ENCODE measurements at places on chromosomes 12 and 14.
A peak's percentile ranks its signal among the peaks of the same experiment; 100 is the strongest.

- no peak for DNase-seq
Observed at GRCh38 chr12:59499774-59500173, 96.1 kb upstream of the SLC16A7 start.

DNA sequence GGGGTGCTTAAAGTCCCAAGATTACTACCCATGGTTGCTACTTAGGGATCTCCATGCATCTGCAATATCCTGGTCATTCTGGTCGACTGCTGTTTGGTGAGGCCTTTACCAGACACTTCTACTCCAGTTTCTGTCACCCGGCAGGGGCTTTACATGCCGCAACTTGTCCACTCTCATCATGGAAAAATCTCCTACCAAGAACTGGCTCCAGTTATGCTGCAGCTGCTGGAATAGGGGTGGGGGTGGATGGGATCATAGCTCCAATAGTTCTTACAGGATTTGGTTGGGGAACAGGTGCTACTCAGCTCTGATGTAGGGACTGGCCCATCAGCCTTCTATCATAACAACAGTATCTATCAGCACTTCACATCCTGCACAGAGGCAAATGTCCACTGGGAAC lies 51.6 kb downstream of the SPTB start:
- no peak for DNase-seq

- DNase-seq: no peak
Observed at GRCh38 chr14:81454572-81455218, 54.6 kb upstream of the STON2 start.

DNA sequence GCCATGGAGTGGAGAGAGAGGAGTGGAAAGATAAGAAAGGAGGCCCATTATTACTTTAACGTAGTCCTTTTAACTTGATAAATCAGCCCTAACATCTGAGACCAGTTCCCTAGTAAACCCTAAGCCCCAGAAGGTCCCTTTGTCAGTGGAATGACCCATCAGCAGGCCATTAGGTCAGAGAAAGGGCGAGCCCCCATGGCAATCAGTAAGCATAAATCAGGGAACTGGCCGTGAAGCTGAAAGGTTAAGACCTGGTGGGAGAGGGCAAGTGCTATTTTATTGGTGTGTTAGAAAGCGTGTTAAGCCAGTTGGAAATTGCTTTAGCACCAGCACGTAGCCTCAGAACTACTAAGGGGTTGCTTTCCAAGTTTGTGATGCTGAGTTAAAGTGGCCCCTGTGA lies 708.0 kb downstream of the BCL11B start:
- DNase-seq: no peak

GRCh38 chr14:94544726-94545125 lies 16.5 kb upstream of the SERPINA4 start:
- no peak for DNase-seq

DNA sequence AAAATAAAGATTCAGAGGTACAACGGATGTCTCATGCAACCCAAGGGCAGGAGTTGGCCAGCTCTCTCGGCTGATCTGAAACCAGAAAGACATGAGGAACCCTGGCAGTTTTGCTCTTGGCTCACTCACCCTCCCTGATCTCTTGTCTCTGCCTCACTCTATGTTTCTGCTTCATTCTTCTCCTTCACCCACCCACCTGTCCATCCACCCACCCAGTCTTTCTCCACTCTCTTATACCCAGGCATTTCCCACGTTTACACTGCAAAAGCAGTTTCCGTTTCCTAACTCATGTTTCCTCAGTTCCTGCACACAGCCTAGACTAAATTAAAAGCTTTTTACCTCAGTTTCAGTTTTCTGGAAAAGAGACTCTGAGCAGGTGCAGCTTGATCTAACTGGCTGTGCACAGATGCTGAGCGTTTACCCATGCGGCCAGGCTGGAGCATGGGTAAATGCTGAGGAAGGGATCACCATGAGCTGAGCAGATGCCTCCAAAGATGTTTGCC lies 157.6 kb downstream of the PRKCH start:
- DNase-seq: no peak

DNA sequence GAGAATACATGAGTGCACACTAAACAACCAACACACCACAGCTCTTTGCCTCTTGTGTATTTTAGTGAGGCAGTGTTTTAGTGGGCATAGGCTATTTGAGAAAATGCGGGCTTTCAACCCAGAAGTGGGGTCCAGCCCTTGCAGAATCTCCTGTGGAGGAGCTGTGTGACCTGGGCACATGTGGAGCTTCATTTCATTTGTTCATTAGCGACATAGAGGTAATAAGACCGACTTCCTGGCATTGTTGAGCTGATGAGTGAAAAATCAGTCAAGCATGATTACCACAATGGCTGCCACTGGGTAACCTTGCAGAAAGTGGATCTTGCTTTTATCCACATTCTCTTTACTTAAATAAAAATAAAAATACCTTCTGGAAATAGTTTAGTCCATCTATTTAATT lies 923.5 kb downstream of the BCL11B start:
- no peak for DNase-seq

DNA sequence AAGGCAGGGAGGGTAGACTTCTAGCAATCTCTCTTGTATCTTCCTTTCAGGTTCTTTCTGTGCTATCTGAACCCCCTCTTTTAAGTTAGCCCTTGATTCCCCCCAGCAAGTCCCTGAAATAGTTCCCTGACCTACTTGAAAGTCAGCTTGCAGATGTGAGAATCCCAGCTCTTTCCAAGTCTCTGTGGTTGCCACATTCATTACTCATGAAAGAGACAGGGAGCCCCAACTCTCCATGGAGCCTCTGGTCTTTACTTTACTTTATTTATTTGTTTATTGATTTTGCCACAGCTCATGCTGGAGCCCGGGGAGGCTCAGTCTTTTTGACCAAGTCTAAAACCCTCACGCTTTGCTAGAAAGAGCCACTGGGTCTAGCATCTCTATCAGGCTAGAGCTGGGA lies 193.6 kb upstream of the FAR2 start:
- no peak for DNase-seq

- DNase-seq: no peak
Observed at GRCh38 chr14:76081642-76082041, 70.1 kb upstream of the GPATCH2L start.

DNA sequence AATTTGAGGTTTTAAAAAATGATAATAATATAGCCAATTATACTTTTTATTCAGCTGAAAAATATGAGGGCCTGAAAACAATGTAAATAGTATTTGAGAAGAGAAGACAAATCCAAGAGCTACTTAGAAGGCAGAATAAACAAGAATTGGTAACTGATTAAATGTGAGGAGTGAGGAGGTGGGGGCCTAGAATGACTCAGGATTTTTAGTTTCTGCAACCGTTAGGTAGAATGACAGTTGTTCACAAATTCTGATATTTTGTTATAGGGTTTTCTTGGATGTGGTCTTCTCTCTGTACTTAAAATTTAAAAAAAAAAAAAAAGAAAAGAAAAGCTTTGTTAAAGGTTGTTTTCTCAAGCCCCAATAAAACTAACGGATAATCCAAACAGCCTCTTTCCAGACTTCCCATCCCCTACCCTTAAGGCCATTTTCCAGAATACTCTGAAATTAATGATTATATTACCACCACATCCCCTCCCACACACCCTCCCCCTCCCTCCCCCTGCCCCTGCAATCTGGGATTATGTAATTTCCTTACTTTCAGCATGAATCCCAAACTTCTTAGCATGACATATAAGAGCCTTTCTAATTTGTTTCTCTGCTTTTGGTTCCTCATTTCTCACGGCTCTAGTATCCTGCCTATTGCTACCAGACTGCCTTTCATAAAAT lies 50.4 kb downstream of the LRP6 start:
- DNase-seq: no peak

- DNase-seq: no peak
Observed at GRCh38 chr14:21978184-21978998, 304.8 kb upstream of the OR4E1 start.

GRCh38 chr12:99427104-99427503 lies 220.4 kb upstream of the GARIN6 start:
- DNase-seq: no peak

- no peak for DNase-seq
Observed at GRCh38 chr14:96962337-96962736, 165.2 kb downstream of the VRK1 start.

DNA sequence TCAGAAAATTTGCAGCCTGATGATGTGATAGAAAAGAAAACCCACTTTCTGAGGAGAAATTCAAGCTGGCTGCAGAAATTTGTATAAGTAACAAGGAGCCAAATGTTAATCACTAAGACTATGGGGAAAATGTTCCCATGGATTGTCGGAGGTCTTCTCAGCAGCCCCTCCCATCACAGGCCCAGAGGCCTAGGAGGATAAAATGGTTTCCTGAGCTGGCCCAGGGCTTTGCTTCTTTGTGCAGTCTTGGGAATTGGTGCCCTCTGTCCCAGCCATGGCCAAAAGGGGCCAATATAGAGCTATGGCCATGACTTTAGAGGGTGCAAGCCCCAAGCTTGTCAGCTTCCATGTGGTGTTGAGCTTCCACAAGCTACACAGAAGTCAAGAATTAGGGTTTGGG lies 335.9 kb downstream of the ATP23 start:
- DNase-seq: no peak

- DNase-seq: no peak
Observed at GRCh38 chr12:71655495-71655894, 8.2 kb downstream of the ZFC3H1 start.

DNA sequence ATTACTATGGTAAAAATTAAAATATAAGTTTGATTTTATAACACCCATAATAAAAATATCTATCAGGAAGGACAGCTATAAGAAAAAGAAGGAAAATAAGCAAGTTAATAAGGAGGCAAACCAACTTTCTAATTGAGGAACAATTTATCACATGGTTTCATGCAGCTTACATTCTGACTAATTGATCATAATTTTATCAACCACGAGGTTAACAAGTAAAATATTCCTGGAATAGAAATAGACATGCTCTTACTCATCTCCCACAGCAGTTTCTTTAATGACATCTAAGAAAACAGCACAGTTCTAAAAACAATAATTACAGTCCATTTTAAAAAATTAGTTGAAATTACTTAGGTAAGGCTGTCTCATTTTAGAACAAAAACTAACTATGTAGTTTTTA lies 130.8 kb upstream of the KRR1 start:
- DNase-seq: no peak

DNA sequence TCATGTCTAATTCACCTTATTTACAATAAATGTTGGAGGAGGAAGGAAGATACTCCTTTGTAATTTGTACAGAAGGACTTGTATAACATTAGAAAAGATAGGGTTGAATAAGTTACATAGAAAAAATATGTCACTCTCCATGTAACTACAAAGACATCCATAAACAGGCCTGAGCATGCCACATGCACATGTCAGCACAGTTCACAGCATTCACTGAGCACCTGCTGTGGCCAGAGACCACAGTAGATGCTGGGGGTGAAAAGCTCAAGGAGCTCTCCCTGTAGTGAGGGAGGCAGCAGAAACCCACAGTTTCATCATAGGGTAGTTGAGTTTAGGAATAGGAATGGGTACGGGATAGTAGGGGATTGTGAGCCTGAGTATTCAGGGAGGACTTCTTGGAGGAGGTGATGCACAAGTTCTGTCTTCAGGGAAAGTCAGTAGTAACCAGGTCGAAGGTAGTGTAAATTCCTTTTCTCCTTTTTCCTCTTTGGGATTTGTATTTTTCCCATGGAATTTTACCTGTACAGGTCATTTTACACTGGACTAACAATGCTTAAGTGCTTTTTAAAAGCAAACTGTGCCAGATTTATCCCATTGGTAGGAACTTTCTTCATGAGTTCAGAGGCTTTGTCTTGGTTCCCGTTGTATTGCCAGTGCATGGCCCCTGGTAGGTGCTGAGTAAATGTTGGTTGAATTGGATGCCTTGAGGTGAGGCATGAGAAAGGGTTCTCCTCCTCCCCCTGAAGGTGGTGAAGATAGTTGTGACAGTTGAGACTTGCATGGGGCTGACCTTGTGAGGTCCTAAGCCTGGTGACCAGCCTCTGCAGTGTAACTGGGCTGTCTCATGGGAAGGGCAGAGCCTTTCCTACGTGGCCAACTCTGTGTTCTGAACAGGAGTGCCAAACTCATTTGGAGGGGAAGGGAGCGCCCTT lies 20.2 kb downstream of the PRKCH start:
- DNase-seq: no peak

DNA sequence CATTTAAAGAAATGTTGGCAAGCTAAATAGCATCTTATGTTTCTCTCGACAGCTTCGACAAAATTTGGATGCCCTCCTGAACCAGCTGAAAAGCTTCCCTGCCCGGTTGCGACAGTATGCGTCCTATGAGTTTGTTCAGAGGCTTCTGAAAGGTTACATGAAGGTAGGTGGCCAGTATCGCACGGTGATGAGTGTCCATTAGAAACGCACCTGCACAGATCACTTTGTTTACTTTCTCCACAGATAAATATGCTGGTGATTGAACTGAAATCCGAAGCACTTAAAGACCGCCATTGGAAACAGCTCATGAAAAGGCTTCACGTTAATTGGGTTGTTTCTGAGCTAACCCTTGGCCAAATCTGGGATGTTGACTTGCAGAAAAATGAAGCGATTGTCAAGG lies 36.5 kb downstream of the DYNC1H1 start:
- DNase-seq: no peak

DNA sequence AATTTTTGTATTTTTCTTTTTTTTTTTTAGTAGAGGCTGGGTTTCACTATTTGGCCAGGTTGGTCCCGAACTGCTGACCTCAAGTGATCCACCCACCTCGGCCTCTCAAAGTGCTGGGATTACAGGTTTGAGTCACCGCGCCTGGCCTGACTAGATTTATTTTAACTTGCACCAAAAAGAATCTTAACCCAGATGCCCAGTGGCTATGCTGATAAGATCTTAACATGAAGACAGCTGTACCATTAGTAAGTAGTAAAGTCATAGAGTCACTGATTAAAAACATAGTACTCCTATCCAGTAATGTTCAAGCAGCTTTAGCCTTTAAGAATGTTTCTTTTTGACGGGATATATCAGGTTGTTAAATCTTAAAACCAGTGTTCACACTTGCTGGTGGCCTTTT lies 1061.8 kb upstream of the FLRT2 start:
- no peak for DNase-seq

- no peak for DNase-seq
Observed at GRCh38 chr12:43167691-43168090, 384.3 kb downstream of the ADAMTS20 start.

GRCh38 chr12:124493809-124494750 lies 73.3 kb downstream of the NCOR2 start:
- DNase-seq: no peak

DNA sequence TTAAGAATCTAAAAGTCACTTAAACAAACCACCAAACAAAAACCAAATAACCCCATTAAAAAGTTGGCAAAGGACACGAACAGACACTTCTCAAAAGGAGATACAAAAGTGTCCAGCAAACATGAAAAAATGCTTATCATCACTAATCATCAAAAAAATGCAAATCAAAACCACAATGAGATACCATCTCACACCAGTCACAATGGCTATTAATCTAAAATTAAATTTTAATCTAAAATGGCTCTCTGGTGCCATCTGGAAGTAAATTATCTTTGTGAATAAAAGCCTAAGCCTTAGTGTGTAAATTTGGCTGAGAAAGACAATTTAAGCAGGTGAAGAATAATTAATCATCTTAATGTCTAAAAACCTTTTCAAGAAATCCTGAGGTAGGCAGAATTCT lies 204.5 kb upstream of the PPFIA2 start:
- no peak for DNase-seq

GRCh38 chr12:96337953-96338352 lies 62.3 kb downstream of the CDK17 start:
- DNase-seq: no peak

- DNase-seq: peak; percentile 87
Observed at GRCh38 chr12:58711974-58712373, 208.3 kb downstream of the LRIG3 start.

Data from skeletal muscle cell (primary cell).